ENCODE measurements at places on chromosomes 12 and 14. TPM values are rescaled to one million over a fixed set of nuclear protein-coding genes. Genes with fewer than 3 reads are reported as not detected.
A peak's percentile ranks its signal among the peaks of the same experiment; 100 is the strongest.

The RNASE3 gene
- total RNA-seq, result not detected

The SIRT4 gene
- not detected for total RNA-seq

DNA sequence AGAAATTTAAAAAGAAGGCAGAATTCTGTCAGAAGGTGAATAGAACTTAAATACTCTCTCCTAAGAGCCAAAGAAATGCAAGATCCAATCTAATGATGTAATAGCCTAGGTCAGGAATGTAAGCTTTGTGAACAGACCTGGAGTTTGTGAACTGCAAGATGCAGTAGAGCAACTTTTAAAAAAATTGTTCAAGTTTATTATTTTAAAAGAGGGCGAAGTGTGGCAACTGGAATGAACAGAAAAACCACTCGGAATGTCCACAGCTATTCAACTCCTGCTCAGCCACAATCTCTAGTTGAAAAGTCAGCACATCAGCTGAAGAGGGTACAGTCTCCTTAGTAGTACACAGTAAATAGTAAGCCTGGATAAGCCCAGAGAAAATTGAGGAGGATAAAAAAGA lies 228.8 kb downstream of the PPFIA2 start:
- no peaks in the 10 kb centered on the region for H3K4me1 ChIP-seq
- H3K27ac ChIP-seq, result no peak overlapping the region
- H3K36me3 ChIP-seq, result no peaks in the 10 kb centered on the region
- no peak for DNase-seq
- no peak overlapping the region for H3K4me3 ChIP-seq
- no peaks in the 10 kb centered on the region for H3K27me3 ChIP-seq

DNA sequence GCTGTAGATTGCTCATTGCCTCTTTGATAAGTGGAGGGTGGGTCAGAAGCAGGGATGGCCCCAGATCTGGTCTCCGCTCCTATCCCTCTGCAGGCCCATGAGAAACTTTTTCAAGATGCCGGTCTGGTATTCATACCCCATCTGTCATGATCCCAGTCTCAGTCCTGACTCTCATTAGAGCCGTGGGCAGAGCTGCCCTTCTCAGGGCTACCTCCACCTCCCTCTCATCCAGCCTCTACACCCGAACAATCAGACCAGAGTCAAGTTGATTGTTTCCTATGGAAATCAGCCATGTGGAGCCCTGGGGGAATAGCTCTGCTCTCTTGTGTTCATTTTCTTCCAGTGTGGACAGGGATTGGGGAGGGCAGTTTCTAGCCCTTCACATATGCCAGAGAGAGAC lies 45.8 kb downstream of the NEUROD4 start:
- peaks cover 18% of the 10 kb centered on the region for H3K27me3 ChIP-seq
- H3K27ac ChIP-seq, result no peak overlapping the region
- DNase-seq, result no peak

GRCh38 chr14:54174457-54174856 lies 217.8 kb upstream of the BMP4 start:
- no peaks in the 10 kb centered on the region for H3K27me3 ChIP-seq
- DNase-seq, result no peak
- no peak overlapping the region for H3K4me3 ChIP-seq
- H3K27ac ChIP-seq, result peak overlapping the region; percentile 35
- H3K36me3 ChIP-seq, result no peaks in the 10 kb centered on the region
